ENCODE measurements at places on chromosomes 2 and 18.

DNA sequence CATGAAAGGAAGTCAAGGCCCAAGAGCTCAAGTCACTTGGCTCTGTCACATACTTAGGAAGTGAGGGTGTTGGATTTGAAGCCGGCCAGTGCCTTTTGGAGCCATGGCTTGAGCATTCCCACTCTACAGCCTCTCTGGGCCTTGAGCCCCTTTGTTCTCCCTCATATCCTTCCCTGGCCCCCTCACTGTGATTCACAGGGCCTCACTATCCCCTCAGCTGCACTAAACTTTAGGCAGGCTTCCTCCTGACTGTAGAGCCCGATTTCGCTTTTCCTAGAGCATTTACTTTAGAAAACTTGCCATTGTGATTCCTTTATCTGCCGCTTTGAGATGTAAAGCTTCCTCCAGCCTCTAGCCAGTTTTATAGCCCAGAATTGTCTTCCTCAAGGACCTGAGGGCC lies 107.6 kb downstream of the FBXO15 start:
- no peak for DNase-seq

GRCh38 chr2:156456616-156457015 lies 20.4 kb downstream of the GPD2 start:
- no peak for DNase-seq

- no peak for DNase-seq
Measured at GRCh38 chr2:27108221-27108620, 10.7 kb downstream of the CGREF1 start.

GRCh38 chr2:233446121-233446520 lies 91.8 kb downstream of the DGKD start:
- no peak for DNase-seq

- no peak for DNase-seq
Measured at GRCh38 chr18:35142275-35142615, 98.6 kb upstream of the ZNF397 start.

DNA sequence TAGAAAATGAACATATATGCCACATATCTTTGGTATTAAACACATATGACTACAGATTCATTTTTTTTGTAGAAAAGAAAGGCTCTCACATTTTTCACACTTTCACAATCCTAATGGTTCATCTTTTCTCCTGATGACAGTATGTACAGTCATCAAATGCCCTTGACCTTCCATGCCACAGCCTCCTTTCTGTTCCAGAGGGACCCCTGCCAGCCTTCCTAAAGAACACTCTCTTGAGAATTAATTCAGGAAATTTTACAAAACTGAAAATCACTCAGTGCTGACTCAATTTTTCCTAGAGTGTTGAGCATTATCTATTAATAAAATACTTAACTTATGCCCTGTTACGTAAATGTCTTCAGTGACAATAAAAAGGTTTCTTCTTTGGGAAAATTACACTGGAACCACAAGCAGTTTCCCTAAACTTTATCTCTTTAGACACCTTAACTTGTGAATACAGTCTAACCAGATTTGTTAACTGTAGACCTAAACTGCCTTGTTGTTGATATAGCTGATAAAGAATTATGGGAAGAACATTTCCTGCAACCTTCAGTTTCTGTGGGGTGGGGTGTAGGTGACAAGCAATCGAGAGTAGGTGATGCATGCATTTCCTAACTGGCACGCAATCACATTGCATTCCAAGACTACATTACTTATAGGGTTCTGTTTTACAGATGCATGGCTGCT lies 15.3 kb upstream of the ACOXL start:
- DNase-seq = no peak

GRCh38 chr2:203893840-203894239 lies 26.3 kb downstream of the CTLA4 start:
- DNase-seq = no peak

- DNase-seq = no peak
Measured at GRCh38 chr2:212537726-212538304, 787 bp downstream of the ERBB4 start.

All from stimulated activated CD8-positive, alpha-beta memory T cell treated with anti-CD3 and anti-CD28 coated beads, Interleukin-7, amount 100 ng/mL, for 48 hours (primary cell).